Stimulated activated CD8-positive, alpha-beta memory T cell treated with anti-CD3 and anti-CD28 coated beads, Interleukin-4, amount 100 ng/mL, for 24 hours (primary cell): ENCODE measurements at places on chromosomes 4 and X.

- DNase-seq = no peak
Measured at GRCh38 chr4:144658903-144659302, 12.9 kb downstream of the HHIP start.

GRCh38 chr4:108965016-108965415 lies 202.2 kb upstream of the ETNPPL start:
- DNase-seq = no peak

DNA sequence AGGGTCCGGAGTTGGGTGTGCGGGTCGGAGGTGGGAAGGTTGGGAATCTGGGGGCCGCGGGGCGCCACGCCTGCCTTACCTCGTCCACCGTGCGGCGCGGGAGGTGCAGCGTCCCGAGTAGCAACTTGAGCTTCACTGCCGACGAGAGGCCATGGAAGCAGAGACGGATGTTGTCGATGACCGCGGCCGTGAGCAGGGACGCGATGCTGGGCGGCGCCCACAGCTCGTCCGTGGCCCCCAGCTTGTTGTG lies 178 bp downstream of the NELFA start:
- DNase-seq = no peak

DNA sequence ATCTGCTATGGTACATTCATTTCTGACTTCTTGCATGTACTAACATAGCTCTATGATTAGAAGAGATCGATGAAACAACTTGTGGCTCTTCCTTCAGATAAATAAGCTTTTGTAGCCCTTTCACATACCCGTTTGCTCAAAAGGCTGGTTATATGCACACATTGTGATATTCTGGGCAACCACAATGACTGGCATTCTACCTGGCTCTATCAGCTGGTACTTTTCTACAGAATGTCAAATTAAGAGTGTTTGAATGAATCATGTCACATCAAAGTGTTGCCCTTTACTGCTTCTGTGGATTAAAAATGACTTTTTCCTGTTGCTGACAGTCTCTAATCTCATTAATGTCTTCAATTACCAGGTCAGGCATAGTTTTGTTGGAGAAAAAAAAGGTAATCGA lies 11.6 kb downstream of the PGRMC1 start:
- DNase-seq = no peak

DNA sequence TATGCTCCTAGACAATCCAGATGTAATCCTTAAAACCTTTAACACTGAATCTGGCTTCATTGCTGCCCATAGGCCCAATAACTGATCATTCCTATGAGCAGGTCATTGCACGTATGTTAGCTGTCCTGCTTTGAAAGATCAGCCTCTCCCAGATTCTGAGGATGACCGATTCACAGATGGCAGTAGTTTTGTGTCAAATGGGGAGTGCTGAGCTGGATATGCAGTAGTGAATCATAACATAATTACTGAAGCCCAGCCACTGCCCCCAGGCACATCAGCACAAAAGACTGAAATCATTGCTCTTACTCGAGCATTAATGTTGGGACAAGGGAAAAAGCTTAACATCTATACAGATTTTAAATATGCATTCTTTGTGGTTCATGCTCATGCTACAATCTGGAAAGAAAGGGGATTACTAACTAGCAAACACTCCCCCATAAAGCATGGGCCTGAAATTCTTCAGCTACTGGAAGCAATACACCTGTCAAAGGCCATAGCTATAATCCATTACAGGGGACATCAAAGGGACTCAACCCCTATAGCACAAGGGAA lies 16.4 kb upstream of the ZNF280C start:
- no peak for DNase-seq

DNA sequence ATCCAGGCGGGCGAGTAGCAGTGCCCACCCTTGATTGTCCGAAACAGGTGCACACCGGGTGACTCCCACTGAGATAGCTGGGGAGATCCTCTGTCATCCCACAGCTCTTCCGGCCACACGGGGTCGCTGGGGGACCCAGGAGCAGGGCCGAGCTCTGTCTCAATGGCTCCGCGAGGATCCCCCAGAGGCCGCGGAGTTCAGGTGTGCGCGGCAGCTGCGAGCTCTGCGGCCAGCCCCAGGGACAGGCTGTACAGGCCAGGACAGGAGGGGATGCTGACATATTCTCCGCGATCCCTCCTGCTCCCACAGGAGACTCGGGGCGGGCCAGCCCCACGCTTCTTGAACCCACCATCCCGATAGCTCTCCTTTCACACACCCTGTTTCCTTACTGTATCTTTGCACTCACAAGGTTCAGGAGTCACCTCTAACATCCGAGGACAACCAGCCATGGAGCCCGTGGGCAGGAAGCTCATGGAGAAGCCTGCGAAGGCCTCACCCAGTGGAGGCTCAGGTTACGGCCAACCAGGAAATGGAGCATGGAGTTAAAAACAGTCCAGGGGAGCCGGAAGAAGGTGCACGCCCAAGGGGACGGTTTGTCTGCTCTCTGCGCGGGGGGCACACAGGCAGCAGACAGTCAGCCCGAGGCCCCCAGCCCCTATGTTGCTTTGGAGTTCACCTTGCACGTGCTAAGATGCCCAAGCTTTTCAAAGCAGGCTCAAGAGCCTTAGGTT lies 77.9 kb upstream of the AMELX start:
- no peak for DNase-seq

GRCh38 chr4:159787901-159788300 lies 685.0 kb downstream of the RAPGEF2 start:
- DNase-seq = no peak

- no peak for DNase-seq
Measured at GRCh38 chr4:54924891-54925290, 200.5 kb downstream of the KDR start.

DNA sequence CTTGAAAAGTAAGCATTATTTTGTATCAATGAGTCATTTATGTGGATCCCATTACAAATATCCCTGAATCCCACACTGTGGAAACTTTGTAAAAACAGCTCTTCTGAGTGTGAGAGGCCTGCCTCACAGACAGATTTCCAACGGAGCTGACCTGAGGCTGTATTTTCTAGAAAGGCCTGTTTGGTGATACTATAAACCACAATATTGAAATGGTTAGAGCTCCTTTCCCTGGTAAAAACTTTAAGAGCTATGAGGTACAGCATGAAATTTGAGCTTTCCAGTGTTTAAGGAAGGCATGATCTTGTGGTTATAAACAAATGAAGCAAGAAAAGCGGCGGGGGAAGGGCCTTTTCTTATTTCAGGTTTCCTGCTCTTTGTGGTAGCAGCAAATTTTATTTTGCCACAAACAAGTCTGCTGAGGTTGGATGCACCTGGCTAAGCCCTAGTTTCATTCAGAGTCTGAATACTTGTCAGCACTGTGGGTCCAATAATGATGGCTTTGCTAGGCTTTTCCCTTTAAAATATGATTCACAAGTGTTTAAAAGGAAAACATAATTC lies 86.8 kb upstream of the ETNPPL start:
- no peak for DNase-seq

- DNase-seq = no peak
Measured at GRCh38 chr4:13678186-13678924, 50.8 kb upstream of the BOD1L1 start.

- peak; percentile 33 for DNase-seq
Measured at GRCh38 chrX:48945517-48946348, 11.7 kb downstream of the OTUD5 start.

- DNase-seq = no peak
Measured at GRCh38 chr4:20418861-20419451, 167.3 kb downstream of the SLIT2 start.

DNA sequence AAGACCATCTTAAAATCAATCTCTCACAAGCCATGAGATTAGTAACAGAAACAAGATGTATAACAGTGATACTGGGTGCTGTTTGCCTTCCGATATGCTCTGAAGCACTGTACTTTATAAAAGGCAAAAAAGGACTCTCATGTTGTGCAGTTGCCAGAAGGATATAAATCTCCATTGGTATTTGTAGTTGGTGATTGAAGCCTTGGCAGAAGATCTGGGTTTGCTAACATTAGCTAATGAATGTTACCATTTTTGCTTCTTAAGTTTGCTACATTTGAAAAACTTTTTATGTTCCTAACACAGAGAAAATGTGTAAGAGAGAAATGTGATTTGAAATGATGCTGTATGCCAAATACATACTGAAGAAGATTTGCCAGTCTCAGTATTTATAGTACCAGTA lies 44.4 kb downstream of the RAP1GDS1 start:
- no peak for DNase-seq

GRCh38 chr4:87281603-87282002 lies 41.1 kb downstream of the HSD17B13 start:
- no peak for DNase-seq

DNA sequence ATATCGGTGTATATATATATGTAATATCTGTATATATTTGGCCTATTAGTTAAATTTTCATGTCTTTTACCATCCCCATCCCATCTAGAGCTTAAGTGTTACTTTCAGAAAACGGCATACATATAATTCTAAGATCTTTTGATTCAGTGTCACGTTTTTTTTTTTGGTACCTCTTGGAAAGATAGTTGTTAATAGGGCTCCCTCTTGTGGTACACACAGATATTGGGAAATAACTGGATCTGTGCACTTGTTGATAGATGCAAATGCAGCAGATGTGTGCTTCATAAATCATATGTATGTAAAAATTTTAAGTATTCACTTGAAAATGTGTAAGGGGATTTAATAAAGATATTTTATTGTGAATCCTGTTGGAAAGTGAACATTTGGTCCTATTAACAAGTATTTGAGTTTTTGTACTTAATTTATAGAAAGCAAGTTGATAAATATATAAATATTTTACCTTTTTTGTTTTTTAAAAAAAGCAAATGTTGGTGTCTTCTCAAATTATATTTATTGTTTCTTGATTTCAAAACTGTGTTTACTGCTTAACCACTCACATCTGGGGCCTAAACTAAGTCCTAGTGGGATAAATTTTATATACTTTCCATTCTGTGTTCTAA lies 74.7 kb downstream of the PAQR3 start:
- DNase-seq = no peak

- no peak for DNase-seq
Measured at GRCh38 chr4:54172156-54172555, 56.9 kb upstream of the PDGFRA start.

DNA sequence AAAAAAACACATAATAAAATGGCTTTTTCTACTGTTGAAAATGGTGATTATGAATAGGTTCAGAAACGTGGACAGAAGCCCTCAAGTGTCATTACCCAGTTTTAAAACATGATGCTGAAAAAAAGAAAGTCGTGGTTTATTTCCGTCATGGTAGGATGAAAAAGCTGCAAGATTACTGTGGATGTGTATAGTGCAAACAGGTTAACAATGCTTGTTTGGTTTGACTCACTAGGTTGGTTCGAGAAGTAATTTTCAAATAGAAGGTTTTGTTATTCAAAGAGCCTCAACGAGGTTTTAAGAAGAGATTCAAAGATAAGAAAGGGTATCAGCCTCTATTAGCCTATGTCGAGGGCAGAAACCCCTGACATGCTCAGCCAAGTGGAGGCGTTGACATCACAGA lies 2.5 kb upstream of the RXFP1 start:
- DNase-seq = no peak

DNA sequence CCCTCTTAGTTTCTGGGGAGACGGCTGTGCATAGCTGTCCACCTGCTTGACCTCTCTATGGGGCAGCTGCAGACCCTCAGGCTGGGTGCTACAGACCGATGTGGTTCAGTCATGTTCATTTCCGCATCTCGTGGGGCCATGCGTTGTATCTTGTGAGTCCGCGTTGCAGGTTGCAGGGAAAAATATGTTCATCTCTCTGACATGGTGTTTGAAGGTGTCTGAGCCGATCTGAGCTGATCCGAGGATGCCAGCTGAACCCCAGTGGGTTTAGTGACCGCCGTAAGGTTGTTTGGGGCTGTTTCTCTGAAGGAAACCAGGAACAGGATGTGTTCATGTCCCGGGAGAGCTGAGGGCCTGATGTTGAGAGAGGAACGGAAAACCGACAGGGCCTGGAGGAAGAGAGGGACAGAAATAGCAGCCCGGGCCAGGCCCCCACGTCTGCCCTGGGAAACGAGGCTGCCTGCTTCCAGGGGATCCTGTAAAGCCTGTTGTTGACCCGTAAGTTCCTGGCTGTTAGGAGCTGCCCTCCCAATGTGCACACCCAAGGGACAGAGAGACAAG lies 9.8 kb upstream of the P2RY8 start:
- DNase-seq = no peak

GRCh38 chr4:25873632-25874129 lies 10.9 kb upstream of the SEL1L3 start:
- DNase-seq = no peak

DNA sequence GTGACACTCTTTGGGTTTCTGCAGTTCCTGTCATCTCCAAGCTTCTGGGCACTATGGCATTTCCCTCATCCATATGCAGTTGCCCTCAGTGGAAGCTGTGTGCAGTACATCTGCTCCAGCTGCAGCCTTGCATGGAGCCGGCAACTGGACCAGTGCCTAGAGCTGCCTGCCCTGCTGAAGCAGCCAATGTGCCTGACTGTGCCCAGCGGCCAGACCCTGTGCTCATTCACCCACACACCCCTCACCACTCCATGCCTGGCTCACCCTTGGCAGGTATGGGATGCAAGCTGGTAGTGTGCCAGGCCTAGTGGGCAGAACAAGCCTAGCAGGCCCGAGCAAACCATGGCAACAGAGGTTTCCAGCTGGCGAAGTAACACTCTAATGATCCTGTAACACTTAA lies 370.8 kb downstream of the FSTL5 start:
- no peak for DNase-seq

DNA sequence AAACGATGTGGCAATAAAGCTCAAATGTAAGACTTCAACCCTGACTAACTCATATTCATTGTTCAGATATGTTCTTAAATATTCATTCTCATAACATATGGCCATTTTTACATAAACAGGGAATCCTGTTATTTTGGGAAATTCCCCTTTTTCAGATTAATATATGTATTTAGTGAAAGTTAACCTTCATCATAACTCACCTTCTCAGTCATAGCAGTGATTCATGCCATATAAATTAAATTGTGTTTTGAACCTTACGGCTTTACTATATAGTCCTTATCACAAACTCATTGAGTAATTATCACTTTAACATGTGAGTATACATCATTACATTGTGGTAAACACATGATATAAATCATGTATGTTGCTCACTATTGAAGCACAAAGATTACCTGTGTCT lies 392.5 kb upstream of the TRAM1L1 start:
- no peak for DNase-seq

DNA sequence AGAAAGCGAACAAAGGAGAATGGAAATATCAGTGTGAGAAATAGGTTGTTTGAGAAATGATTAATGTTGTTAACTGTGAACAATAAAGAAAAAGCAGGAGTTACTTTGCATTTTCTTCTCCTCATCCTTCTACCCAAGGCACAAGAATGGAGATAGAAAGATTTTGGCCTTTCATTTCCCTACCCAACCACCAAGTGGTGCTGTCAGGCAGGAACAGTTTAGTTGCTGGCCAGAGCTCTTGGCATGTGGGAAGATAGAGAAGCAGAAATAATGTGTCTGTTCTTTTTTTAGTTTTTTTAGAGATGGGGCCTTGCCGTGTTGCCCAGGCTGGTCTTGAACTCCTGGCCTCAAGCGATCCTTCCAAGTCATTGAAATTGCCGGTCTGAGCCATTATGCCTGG lies 12.8 kb downstream of the HOPX start:
- DNase-seq = no peak

DNA sequence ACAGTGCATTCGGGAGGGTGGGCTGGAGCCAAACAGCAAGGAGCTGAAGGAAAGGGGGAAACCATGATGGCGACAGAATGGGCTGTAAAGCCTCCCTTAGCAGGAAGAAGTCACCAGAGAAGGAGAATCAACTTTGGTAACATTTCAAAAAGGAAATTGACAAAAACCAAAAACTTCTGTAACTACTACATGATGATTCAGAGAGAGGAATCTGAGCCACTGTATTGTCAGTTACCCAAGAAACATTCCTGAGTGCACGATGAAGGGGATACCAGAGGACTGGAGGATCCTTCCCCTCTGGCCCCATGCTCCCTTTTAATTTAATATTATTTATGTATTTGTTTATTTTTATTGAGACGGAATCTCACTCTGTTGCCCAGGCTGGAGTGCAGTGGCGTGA lies 26.3 kb downstream of the PDHA1 start:
- no peak for DNase-seq
